ENCODE measurements at places on chromosomes 1 and 21.

DNA sequence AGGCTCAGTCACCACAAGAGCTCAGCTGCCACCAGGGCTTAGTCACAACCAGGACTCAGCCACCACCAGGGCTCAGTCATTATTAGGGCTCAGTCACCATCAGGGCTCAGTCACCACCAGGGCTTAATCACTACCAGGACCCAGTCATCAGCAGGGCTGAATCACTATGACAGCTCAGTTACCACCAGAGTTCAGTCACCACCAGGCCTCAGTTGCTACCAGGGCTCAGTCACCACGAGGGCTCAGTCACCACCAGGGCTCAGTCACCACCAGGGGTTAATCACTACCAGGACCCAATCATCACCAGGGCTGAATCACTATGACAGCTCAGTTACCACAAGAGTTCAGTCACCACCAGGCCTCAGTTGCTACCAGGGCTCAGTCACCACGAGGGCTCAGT, 196.2 kb downstream of the NPHP4 start:
- DNase-seq: no peak

- no peak for DNase-seq
Measured at GRCh38 chr1:235817101-235817728, 49.5 kb downstream of the LYST start.

DNA sequence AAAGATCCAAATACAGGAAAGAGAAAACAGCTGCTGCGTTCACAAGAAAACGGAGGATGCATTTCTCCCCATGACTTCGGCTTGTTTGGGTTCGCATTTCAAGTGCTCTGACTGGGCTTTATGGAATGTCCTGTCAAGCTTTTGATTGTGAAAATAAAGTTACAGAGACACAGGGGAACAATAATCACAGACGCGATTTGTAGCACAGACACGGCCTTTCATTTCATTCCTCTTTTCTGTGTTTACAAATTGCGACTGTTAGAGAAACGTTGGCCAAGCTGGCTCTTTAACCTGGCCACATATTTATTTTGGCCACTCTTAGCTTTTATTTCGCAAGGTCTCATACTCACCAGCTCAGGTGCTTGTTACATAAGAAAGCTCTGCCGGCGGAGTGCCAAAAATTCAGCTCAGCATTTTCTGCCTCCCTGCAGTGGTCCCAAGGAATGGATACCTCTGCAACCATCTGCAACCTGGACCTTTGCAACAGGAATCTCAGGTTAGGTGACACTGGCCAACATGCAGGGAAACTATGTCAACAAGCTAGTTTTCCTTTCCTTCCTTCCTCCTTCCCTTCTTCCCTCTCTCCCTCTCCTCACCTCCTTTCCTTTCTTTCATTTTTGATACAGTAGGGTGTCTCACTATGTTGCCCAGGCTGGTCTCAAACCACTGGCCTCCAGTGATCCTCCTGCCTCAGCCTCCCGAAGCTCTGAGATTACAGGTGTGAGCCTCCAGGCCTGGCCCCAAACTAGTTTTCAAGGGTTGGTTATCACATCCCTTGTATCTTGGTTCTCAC, 58.2 kb upstream of the SLC45A1 start:
- no peak for DNase-seq

- no peak for DNase-seq
Measured at GRCh38 chr1:43705982-43706597, 1.2 kb upstream of the ST3GAL3 start.

- peak; percentile 17 for DNase-seq
Measured at GRCh38 chr1:11414926-11415538, 63.9 kb upstream of the DISP3 start.

- DNase-seq: no peak
Measured at GRCh38 chr1:204566583-204566955, 50.4 kb downstream of the MDM4 start.

DNA sequence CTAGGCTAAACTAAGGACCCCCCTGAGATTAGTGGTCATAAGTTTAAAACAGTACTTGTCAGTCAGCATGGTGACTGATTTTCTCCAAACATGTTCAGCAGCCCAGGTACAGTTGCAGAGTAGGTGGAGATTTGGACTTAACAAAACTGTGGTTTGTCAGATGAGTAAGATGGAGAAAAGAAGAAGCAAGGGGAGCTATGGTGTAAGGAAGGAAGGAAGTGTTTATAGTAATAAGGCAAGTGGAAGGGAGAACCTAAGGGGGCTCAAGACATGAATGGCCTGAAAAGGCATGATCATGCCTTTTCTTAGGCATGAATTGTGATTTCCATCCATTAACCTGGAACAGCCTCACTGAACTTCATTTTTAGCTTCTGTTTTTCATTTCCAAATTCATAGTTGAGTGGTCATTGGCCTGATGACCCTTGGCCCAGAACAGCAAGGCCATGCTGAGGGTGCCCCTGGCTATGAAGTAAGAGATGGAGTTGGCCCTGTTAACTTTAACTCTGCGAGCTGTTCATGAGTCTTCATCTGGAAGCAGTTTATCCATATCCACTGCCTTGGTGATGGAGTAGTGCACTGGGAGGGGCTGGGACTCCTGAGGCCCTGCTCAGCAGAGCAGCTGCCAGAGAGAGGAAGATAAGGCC, 60.7 kb downstream of the LRRC8D start:
- DNase-seq: no peak

- no peak for DNase-seq
Measured at GRCh38 chr1:165060285-165060793, 296.2 kb downstream of the LMX1A start.

- no peak for DNase-seq
Measured at GRCh38 chr1:152313319-152313801, 11.7 kb downstream of the FLG start.

GRCh38 chr1:3461238-3461933, 6.9 kb downstream of the ARHGEF16 start:
- no peak for DNase-seq

GRCh38 chr1:167416506-167416905, 101.8 kb downstream of the CD247 start:
- no peak for DNase-seq

DNA sequence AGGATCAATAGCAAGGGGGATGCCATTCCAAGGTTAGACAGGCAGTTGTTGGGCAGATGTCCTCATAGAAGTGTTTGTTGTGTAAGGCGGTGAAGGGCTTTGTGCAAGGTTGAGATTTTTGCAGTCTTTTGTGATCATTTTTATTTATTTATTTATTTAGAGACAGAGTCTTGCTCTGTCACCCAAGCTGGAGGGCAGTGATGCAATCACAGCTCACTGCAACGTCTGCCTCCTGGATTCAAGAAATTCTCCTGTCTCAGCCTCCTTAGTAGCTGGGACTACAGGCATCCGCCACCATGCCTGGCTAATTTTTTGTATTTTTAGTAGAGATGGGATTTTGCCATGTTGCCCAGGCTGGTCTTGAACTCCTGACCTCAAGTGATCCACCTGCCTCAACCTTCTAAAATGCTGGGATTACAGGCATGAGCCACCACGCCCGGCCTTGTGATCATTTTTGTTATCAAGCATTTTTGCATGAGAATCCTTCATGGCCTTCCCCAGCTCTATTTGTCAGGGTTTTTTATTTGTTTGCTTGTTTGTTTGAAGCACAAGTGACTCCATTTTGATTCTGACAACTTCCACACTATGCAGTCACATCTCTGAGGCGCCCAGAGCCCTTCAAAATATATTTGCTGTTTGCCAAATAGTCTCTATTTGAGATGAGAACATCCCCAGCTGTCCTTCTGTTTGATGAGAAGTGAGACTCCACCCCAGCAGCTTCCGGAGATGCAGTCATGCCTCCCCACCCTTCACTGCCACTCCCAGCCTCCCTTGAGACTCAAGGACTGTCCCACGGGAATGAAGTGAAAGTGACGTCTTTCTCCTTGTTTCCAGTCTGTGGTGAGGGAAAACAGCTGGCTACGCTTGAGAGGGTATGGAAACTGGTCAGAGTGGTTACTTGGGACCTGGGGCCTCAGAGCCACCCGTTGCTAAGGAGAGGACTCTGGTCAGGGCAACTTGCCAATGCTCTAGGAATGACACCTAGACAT, 38.0 kb downstream of the TMEM50B start:
- no peak for DNase-seq

DNA sequence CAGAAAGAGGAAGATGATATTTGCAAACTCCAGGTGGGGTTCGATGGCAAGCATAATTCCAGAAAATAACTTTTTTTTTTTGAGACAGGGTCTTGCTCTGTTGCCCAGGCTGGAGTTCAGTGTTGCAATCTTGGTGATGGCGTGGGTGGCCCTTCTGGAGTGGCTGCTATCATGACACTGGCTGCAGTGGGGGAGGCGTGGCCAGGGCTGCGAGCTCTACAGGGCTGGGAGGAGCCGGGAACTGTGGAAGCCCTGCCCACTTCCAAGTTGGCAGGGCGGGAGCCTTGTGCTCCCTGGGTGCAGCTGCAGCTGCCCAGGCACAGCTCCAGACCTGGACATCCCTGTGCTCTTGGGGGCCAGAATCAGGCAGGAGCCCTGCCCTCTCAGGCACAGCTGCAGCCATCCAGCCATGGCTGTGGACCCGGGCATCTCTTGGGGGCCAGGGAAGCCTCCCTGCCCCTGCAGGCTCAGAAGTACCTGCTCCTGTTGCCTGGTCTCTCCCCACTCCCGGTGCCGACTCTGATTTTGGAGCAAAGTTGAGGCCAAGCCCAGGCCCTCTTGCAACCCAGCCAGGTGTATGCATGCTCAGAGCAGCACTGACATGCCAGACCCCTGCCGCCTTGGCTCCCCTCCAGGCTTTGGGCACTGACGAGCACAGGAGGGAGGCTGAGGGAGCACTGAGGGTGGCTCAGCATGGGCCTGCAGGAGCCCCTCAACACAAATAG, 7.2 kb upstream of the BCL10 start:
- no peak for DNase-seq

- DNase-seq: no peak
Measured at GRCh38 chr1:50214717-50215116, 106.0 kb downstream of the ELAVL4 start.

DNA sequence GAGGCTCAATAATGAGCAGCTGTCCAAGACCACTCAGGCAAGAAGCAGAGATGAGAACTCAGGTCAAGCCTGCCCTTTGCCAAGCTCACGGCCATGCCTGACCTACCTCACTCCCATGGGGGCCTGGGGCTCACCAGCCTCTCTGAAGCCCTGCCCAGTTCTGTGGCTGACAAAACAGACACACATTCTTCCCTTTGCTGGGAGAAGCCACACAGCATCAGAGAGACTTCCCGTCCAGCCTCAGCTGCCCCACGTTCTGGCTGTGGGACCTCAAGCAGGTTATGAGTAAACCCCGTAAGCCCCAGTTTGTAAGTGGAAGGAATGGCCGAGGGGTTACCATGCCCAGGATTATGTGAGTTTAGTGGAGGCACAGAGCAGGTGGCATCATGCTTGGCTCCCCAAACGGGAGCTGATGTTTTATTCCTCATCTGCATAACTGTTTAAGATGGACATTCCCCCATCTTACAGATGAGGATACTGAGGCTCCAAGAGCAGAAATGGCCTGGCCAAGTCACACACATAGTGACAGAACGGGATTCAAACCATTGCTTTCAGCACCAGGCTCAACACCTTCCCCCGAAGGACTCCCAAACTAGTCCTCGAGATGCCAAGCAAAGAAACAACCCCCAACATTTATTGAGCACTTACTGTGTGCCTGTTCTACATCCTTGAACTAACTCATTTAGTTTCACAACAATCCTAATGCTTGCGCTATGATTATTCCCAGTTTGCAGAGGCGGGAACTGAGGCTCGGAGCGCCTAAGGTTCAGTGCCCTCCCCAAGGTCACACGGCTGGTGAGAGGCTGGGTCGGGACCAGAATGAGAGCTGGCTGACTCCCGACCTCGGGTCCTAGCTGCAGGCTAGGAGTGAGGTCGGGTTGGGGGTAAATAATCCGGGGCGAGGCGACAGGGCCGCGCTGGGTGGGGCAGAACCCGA, 49.1 kb upstream of the LAPTM5 start:
- DNase-seq: no peak

GRCh38 chr1:169217636-169218035, 111.1 kb downstream of the ATP1B1 start:
- DNase-seq: no peak

DNA sequence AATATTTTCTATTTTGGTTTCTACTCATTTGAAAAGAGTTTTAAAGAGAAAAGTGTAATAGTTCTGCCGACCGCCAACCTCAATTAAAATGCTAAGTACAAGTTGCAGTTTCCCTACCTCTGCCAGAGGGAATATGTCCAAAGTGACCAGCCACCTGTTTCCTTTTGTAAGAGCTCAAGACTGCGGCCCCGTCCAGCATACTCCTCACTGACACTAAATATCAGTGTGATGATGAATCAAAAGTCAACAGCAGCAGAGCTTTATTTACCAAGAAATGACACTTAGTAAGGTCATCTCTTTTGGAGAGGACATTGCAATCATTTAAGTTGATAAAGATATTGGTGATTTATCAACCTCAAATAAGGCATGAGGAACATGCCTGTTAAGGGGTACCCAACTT, 57.4 kb upstream of the NRIP1 start:
- no peak for DNase-seq

DNA sequence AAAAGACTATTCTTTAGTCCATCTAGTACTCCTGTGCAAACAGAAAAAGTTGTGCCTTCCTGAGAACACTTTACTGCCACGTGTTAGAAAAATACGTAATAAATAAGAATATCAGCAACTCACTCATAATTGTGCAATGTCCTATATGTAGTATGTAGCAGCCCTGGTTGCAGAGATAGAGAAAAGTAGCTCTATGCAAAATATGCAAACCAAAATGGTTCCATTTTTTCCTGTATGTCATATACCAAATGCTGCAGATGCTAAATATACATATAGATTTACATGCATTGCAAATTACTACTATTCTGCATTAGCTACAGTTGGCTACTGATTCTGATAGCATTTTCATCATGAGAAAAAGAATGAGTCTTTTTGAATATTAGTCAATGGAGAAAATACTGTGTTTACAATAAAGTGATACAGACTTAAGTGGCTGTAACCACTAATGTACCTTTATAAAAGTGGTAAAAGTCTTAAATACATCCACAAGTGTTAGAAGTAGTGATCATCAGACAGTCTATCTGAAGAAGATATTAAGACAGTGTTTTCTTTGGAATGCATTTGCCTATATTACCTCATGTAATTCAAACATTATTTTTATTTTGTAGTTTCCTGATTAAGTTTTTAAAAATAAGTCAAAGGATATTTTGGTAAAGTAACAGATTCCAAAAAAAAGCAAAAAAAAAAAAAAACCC, 19.8 kb downstream of the NME7 start:
- DNase-seq: no peak

DNA sequence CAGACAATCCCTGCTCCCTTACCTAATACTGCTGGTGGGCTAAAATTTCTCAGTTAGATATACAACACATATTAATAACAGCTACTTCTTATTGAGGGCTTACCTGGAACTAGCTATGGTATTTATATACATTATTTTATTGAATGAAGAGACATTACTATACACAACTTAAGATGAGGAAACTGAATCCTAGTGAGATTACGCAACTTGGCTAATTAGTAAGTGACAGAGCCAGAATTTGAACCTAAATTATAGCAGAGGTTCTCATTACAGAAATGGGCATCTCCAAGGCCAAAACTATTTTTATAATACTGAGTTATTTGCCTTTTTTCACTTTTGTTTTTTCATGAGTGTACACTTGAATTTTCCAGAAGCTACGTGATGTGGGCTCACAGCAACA, 44.5 kb upstream of the SMYD2 start:
- DNase-seq: no peak

Measured in substantia nigra (tissue), 51 donors.